HCT116 (cell line): ENCODE measurements at places on chromosomes 12 and 14. TPM values are rescaled to one million over a fixed set of nuclear protein-coding genes. Genes with fewer than 3 reads are reported as not detected.

- no peaks in the 10 kb centered on the region for H3K36me3 ChIP-seq
- H3K4me3 ChIP-seq, result no peak overlapping the region
- DNase-seq, result no peak
- H3K4me1 ChIP-seq, result no peaks in the 10 kb centered on the region
- H3K27me3 ChIP-seq, result peaks cover 24% of the 10 kb centered on the region
These were observed 291.0 kb downstream of the SNAPC1 start for GRCh38 chr14:62053188-62053587.

GRCh38 chr12:56990648-56991318 is 15.6 kb downstream of the ZBTB39 start:
- DNase-seq, result no peak
- H3K4me3 ChIP-seq, result no peak overlapping the region
- no peak overlapping the region for H3K27ac ChIP-seq
- no peaks in the 10 kb centered on the region for H3K27me3 ChIP-seq
- peaks cover 28% of the 10 kb centered on the region for H3K4me1 ChIP-seq

GRCh38 chr12:72574138-72574537 is 302.0 kb downstream of the TRHDE start:
- H3K4me1 ChIP-seq, result no peaks in the 10 kb centered on the region
- no peaks in the 10 kb centered on the region for H3K27me3 ChIP-seq
- H3K36me3 ChIP-seq, result no peaks in the 10 kb centered on the region
- no peak overlapping the region for H3K27ac ChIP-seq
- H3K4me3 ChIP-seq, result no peak overlapping the region
- DNase-seq, result no peak

DNA sequence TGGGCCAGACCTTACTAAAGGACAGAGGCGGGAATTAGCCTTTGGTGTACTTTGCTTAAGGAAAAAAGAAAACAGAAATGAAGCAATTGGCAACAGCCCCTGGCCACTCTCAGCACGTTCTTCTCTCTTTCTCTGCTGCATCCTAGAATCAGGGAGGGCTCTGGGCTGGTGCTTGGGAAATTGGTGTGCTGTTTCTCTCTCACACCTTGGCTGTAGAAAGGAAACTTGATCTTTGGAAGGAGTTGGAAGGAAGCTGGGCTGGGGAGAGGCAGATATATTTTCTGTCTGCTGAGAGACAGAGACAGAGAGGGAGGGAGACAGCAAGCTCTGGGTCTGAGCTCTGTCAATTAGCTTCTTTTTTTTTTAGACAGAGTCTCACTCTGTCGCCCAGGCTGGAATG is 27.4 kb downstream of the NOS1 start:
- H3K4me3 ChIP-seq, result no peak overlapping the region
- no peaks in the 10 kb centered on the region for H3K4me1 ChIP-seq
- no peak for DNase-seq
- H3K36me3 ChIP-seq, result no peaks in the 10 kb centered on the region

DNA sequence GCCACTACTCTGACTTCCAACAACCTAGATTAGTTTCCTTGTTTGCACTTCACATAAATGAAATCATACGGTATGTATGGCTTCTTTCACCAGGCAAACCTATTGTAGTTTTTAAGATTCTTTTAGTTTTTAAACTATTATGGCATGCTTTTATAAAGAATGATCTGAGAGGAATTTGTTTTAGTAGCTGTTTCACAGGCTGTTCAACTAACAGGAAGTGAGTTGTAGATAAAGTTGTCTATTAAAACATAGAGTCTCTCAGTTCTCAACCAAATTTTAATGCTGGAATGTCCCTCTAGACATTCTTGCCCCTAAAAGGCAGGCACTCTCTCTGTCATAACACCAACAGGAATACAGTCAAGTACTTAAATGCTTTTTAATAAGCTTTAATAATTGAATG is 102.7 kb upstream of the DACT1 start:
- no peaks in the 10 kb centered on the region for H3K36me3 ChIP-seq
- DNase-seq, result no peak
- H3K27me3 ChIP-seq, result no peaks in the 10 kb centered on the region
- H3K4me1 ChIP-seq, result no peaks in the 10 kb centered on the region

DNA sequence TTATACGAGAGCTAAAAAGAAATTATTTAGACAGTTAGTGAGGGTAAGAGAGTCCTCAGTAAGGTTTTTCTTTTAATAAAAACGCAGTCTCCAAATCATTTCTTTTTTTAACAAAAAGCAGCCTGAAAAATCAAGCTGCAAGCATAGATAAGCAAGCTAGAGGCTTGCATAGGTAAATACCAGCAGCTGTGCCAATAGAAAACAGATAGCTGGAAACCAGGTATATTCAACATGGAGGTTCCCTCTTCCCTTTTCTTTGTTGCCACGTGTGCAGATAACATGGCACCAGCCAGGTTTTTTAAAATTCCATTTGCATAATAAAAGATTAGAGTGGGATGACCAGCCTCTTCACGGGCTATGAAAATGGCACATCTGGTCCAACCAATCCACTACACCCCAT is 6.1 kb upstream of the PRKAB1 start:
- peaks cover 4% of the 10 kb centered on the region; the same call in 1 of the 2 replicates for H3K27me3 ChIP-seq
- H3K4me1 ChIP-seq, result peaks cover 1% of the 10 kb centered on the region; the same call in 1 of the 2 replicates
- no peak overlapping the region for H3K4me3 ChIP-seq
- no peaks in the 10 kb centered on the region for H3K36me3 ChIP-seq

The PRORP gene
- 28.0 TPM for total RNA-seq

DNA sequence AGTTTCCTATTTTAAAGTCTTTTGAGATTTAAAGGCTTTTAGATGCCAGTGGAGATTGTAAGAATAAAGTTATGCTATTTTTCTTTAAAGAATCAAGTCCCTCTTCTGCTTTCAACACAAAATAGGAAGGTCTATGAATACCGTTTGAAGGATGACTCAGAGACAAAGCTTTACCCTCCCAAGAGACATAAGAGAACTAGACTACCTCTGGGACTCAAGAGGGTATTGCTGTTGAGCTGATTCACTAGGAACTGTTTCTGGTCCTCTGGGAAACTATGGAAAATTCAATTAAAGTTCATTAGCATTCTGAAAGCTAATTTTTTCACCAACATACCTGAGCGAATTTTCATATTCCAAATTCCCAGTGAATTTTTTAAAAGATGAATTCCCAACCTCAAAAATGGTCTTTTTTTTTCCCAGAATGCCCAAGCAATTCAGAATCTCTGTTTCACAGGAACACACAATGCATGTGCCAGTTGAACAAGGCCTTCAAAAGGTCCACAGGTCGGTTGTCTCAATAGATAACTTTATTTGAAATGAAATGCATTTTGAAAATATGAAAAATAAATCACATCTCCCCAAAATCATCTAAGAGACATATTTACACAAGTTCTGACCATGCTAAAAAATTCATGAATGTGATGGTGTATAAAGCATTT is 6.5 kb downstream of the PHLDA1 start:
- H3K27ac ChIP-seq, result peak overlapping the region; percentile 88
- DNase-seq, result no peak
- peaks cover 14% of the 10 kb centered on the region; the same call in 1 of the 2 replicates for H3K36me3 ChIP-seq
- peaks cover 31% of the 10 kb centered on the region for H3K4me1 ChIP-seq

The PMCH gene
- total RNA-seq, result not detected
